Vagina (tissue), 2 donors: ENCODE measurements at places on chromosomes 4 and X.
A peak's percentile ranks its signal among the peaks of the same experiment; 100 is the strongest.

- no peak for DNase-seq
Observed at GRCh38 chr4:41882625-41883347, 52.4 kb upstream of the TMEM33 start.

DNA sequence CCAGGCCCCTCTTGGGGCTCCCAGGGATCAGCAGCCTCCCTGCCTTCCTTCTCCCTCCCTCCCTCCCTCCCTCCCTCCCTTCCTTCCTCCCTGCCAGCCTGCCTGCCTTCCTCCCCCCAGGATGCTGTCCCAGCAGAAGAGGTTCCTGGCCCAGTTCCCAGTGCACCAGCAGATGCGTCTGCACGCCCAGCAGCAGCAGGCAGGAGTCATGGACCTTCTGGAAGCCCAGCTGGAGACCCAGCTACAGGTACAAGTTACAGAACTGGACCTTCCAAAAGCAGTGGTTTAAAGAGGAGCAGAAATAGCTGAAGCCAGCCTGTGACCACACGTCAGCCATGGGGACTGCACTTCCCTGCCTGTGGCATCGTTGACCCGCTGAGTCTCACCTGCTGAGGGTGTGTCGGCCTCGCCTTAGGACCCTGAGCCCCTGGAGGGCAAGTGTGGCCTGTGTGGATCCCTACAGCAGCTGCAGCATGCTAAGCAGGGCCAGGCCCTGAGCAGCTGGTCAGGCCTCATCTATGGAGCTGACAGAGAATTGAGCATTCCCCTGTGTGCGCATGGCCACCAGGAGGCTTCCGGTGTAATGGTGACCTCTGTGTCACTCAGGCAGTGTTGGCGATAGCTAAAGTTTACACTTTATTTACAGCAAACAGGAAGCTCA is 84.7 kb downstream of the CRMP1 start:
- DNase-seq = no peak

- DNase-seq = no peak
Observed at GRCh38 chrX:31223817-31224216, 152.0 kb upstream of the FTHL17 start.

DNA sequence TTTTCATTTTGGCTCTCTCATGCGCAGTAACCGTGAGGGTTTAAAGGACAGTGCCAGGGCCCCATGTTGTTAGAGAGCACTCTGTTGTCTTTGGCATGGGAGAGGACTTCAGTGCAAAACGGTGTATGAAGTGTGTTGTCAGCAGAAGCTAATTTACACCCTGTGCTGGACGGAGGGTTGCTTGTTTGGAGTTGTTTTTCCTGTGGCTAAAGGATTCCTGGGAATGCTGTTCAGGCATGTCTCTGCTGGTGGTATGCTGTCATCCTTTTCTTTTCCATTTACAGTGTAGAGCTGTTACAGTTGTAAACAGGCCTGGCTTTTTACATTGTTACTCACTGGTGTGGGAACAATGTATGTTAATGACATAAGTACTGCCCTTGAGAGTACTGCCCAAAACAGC is 206.3 kb downstream of the CBR4 start:
- DNase-seq = no peak

GRCh38 chr4:35247047-35247446 is 997.3 kb downstream of the ARAP2 start:
- DNase-seq = no peak

GRCh38 chrX:40009462-40009851 is 88.3 kb downstream of the BCOR start:
- DNase-seq = no peak

- DNase-seq = no peak
Observed at GRCh38 chrX:11351375-11352295, 58.4 kb downstream of the AMELX start.

DNA sequence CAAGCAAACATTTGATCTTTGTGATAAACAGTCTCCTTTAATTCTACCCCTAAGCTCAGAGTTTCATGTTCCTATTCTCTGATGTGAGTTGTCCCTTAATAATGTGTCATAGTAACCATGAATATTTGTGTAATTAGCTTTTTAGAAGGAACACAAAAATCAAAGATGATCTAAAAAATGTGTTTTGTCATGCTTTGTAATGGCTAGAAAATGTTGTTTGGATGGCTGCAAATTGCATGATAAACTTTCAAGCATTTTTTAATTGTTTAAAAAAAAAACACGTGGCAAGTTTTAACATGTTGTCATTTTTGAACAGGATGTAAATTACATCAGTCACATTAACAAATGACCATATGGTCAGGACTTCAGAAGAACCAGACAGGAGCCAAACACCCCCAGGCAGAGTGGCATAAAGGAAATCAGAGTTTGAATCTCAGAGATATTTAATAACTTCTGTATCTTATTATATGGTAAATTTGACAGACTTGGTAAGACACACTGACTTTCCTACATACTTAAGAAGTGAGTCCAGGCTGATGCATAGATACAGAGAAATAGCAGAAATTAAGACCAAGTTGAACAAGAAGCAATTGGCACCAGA is 223.9 kb upstream of the VEGFC start:
- no peak for DNase-seq

GRCh38 chr4:40546969-40547788 is 82.5 kb downstream of the RBM47 start:
- DNase-seq = no peak

DNA sequence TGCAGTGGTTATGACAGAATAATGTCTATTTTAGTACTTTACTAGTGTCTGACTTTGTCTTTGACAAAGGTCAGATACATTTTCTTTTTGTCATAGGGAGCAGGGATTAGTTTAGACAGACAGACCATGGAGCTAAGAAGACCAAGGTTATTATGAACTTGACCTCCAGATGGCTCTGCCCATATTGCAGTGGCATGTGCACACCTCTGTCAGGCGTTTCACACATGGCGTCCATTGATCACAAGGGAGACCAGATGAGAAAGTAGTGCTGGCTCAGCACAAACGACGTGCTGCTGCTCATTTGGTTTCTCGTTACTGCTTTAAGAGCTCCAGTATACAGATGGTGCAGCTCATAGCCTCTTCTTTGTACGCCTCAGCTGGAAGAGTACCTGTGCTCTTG is 56.3 kb upstream of the HPSE start:
- DNase-seq = no peak

DNA sequence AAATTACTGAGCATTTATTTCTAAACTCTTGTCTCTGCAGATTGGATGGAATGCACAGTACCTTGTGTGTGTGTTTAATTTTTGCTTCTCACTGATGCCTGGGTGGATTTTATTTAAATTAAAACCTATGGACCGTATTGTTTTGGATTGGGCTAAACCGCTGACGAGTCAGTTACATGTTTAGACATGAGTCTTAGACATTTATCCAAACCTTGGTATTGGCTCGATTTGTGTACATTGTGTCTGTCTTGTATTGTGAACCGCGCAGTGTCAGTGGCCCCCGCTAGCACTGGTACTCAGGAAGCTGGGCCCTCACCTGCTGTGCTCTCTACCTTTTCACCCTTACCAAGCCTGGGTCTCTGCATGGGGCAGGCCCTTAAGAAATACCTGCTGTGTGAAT is 40.8 kb upstream of the TADA2B start:
- DNase-seq = no peak

DNA sequence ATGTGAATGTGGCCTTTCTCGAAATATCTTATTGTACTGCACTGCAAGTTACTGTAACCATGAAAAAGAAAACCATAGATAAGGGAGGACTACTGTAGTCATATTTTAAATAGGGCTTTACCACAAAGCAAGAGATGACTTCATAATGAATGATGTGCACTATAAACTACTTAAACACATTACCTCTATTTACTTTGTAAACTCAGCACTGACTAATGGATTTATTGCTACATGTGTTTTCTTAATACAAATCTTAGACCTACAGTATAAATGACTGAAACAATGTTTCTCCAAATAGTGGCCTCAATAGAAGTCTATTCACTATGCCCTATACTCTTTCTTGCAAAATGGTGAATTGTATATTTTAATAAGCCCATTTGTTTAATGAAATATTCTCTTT is 61.1 kb downstream of the HDX start:
- DNase-seq = no peak

- peak; percentile 61 for DNase-seq
Observed at GRCh38 chrX:635428-636090, 5.0 kb downstream of the SHOX start.

DNA sequence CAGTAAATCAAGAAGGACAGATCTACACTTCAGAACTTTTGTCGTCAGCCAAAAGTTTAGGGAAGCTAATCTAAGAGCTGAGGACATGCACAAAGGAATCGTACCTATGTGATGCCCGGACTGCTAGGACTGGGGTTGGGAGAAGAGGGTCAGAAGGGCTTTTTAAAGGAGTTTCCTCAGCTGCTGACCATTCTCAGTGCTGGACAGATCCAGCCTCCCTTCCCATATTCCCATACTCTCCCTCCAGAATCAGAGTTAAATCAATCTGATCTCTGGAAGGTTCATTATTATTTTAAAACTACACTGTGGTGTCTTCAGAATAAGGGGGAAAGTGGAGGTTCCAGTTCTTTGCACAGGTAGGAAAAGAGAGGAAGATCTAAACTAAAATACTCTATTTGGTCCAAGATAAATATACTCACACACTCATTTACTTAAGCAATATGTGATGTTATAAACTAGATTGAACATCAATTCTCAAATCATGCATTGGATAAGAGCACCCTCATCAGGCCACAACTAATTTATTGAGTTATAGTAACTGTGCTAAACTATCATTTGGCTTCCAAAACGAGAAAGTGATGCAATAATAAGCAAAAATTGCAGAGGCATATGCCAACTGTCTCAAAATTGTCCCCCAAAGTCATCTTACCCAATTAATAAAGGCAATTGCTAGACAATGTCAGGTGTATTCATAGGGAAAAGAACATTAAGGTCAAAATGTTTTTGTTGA is 124.7 kb downstream of the HNRNPD start:
- no peak for DNase-seq

DNA sequence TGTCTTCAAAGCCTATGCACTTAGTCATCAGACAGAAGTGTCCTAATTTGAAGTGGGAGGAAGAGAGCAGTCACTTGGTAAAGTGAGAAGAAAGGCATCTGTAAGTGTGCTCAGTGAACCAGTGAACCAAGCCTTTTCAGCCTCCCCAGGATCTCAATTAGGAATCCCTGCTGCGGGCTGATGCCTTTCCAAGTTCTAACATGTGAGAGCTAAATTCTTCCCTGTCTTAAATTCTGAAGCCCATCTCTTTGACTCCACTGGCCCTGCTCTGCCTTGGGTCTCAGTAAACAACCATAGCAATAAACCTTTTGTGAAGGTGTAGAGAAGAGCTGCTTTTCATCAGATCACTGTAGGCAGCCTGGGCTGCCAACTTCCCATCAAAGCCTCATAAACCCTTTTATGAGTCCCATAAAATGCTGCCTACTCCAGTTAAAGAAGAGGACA is 701.2 kb upstream of the LCORL start:
- DNase-seq = no peak

DNA sequence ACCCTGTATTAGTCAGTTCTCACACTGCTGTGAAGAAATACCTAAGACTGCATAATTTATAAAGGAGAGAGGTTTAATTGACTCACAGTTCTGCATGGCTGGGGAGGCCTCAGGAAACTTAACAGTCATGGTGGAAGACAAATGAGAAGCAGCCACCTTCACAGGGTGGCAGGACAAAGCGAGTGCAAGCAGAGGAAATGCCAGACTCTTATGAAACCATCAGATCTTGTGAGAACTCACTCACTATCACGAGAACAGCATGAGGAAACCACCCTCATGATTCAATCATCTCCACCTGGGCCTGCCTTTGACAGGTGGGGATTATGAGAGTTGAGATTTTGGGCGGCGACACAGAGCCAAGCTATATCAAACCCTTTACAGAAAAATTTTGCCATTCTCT is 722.4 kb downstream of the RAB28 start:
- no peak for DNase-seq
